Kidney (tissue), 22 donors: ENCODE measurements at places on chromosomes 5 and 9. TPM values are rescaled to one million over a fixed set of nuclear protein-coding genes. Genes with fewer than 3 reads are reported as not detected.

- no peak for DNase-seq
These were observed 33.2 kb downstream of the YTHDC2 start for GRCh38 chr5:113546703-113547183.

- no peak for DNase-seq
These were observed 94.4 kb upstream of the IFNE start for GRCh38 chr9:21576331-21577189.

- DNase-seq = no peak
These were observed 101.4 kb upstream of the STC2 start for GRCh38 chr5:173429489-173430150.

DNA sequence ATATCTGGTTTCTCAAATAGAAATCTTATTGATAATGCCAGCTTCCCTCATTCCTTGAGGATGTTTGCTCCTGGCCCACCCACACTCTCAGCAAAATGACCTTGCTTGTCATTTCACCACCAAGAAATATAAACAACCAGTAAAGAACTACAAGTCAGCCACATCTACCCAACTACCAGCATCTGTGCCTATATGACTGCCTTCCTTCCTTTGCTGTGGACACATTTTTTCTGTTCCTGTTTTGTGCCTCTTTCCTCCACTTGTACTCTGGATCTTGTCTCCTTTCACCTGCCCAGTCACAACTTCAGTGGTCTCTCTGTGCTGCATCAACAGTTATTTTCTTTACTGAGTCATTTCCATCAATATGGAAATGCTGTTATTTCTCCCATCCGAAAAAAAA, 20.3 kb downstream of the KIF2A start:
- no peak for DNase-seq

- no peak for DNase-seq
These were observed 148.0 kb downstream of the MEF2C start for GRCh38 chr5:88734983-88735382.

DNA sequence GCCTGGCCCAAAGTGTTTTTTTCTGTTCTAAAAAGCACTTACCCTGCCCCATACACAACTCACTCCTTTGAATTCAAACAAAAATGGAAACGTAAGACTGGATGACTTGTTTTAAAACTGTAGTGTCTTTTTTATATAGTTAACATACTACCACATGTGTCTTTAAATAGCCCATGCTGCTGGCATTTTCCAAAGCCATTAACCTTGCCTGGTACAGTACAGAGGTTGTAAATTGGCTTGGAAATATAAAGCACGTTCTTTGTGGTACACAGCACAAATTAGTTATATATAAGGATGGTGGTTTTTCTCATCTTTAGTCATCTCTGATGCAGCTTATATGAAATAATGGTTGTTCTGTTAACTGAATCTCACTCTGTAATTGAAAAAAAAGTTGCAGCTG, 519.7 kb upstream of the ZNF608 start:
- DNase-seq = no peak

MEIKIN gene
- total RNA-seq = 0.63 TPM

CARD9 gene
- 7.0 TPM for total RNA-seq

FOXI1 gene
- total RNA-seq = 5.1 TPM

GRCh38 chr9:115164511-115164974, 46.6 kb upstream of the TNC start:
- peak; percentile 32 for DNase-seq

RARS1 gene
- total RNA-seq = 62.8 TPM

ANKRD34B gene
- total RNA-seq = 1.5 TPM

- no peak for DNase-seq
These were observed 111.9 kb upstream of the TARS1 start for GRCh38 chr5:33328818-33329217.
